CD4-positive, alpha-beta T cell treated with Interleukin-15 for 4 hours (primary cell): ENCODE measurements at places on chromosomes 11 and 22.
A peak's percentile ranks its signal among the peaks of the same experiment; 100 is the strongest.

- DNase-seq, result peak; percentile 53
These were observed 22.8 kb downstream of the ARRB1 start for GRCh38 chr11:75328426-75329277.

- no peak for DNase-seq
These were observed 60.6 kb downstream of the SMCO4 start for GRCh38 chr11:93482556-93482955.

DNA sequence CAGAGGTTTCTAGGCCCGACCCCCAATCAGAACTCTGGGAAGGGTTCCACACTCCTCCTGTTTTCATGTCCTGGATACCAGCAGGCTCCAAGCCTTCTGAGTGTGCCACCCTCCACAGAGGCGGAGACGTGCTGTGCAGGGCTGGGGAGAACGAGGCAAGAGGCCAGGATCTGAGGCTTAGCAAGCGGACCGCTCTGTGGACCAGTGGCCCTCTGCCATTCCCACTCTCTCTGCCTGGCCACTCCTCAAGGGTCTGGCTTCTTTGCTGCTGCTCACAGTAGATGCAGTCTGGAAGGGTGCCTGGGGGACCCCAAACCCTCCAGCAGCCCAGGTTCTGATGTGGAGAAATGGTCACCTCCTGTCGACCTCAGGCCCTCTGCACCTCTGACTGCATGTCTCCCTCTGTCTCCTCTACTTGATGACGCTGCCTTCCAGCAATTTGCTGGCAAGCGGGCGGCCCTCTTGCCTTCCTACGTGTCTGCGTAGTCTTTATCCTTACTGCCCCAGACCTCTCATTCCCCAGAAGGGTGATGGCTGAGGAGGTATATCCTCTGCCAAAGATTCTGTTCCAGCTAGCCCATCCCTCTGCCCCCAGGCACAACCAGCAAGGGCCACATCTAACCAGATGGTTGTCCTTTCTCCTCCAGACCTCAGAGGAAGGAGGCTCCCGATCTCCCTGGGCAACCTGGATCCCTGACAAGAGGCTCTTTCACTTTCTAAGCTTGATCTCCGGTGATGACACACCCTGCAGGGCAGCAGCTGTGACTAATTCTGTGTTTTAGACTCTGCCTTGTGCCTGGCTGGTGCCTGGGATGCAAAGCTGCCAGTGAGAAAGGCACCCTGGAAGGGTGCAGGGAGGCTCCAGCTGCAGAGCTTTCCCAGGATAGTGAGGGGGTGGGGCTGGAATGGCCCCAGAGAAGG, 87.3 kb downstream of the NAT10 start:
- no peak for DNase-seq

DNA sequence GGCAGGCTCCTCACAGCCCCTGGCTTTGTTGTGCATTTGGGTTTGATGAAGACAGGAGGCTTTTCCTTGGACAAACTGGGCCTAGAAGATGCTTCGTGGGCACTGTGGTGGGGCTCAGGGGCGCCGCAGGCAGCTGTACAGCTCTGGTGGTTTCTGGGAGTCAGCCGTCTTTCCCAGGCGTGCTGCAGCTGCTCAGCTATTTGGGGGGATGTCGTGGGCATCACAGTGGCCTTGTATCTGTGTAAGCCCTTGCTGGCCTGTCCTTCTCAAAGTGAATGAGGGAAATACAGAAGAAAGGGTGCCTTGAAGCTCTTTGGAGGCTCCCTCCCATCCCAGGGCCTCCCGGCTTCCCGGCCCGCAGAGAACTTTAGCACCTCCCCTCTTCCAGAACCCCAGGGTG, 89.5 kb downstream of the TBC1D22A start:
- DNase-seq, result no peak

DNA sequence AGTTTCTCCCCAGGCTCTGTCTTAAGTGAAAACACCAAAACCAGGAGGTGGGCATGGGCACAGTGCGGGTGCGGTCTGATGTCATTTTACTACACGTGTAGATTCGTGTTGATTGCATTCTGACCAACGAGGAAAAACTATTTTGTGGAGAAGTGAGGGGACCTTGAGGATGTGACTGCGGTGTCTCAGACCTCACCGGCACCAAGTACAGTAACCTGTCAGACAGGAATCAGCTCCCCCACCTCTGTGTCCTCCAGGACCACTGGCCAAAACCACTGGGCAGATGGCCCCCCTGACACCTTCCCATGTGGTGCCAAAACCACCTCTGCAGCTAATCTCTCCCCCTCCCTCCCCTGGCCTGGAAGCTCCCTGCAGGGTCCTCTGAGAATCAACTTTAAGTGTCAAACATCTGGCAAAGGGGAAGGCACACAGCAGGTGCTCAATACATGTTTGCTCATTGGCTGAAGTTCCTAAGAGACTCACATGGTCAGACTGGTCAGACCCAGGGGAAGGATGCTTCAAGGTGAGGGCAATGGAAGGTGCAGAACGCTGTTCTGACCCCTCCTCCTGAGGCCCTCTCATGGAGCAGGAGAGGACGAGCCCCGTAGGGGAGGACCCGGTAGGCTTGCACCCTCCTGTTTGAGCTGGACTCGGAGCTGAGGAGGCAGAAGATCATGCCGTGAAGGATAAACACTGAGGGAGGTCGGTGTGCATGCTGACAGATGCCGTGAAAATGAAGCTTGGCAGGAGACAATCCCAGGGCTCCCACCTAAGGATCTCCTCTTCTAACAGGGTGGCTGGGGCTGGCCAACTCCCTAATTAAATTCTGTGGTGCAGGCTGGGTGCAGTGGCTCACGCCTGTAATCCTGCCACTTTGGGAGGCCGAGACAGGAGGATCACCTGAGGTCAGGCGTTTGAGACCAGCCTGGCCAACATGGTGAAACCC, 129.9 kb downstream of the MPPED1 start:
- DNase-seq, result no peak

DNA sequence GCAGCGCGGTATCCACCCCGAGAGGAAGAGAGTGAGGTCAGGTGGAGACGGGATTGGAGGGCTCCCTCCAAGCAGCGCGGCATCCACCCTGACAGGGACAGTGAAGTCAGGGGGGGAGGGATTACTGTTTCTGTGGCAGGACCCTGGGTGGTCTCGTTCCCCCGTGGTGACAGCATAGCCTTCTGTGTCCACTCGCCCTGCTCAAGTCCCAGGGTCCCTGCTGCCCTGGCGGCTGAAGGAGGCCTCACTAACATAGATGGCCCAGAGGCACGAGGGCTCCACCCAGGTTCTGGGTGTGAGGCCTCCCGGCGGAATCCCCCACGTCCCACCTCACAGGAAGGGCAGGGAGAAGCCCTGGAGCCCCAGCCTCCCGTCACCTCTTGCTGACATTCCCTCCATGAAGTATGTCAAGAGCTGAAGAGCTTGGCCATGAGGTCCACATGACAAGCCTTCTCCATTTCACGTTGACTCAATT, 636.1 kb downstream of the BRD1 start:
- no peak for DNase-seq
